Activated CD8-positive, alpha-beta memory T cell treated with anti-CD3 and anti-CD28 coated beads for 4 hours (primary cell): ENCODE measurements at places on chromosomes 16 and 17.

DNA sequence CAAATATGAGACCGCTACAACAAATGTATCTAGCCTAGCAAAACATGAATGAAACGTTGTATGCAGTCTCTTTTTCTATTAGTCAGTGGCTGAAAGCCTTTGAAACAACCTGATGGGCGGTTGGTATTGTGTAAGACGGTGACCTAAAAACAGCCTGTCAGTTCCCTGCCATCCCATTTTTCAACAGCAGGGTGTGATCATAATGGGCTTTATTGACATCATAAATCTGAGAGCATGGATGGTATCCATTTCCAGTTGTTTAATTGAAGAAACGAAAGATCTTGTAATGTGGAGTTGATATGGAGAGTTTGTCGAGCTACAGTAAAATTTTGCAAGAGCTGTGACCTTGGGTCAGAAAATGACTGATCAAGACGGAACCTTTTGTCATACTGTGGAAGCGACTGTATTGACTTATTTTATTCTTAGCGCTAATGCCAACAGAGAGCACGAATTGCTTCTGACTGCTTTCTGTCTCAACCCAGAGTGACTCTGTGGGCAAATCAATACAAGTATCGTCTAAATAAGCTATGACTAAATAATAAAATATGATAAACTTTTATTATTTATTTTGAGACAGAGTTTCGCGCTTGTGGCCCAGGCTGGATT, 12.3 kb upstream of the MEIOB start:
- DNase-seq = no peak

GRCh38 chr17:55161935-55162555, 102.7 kb upstream of the HLF start:
- no peak for DNase-seq

DNA sequence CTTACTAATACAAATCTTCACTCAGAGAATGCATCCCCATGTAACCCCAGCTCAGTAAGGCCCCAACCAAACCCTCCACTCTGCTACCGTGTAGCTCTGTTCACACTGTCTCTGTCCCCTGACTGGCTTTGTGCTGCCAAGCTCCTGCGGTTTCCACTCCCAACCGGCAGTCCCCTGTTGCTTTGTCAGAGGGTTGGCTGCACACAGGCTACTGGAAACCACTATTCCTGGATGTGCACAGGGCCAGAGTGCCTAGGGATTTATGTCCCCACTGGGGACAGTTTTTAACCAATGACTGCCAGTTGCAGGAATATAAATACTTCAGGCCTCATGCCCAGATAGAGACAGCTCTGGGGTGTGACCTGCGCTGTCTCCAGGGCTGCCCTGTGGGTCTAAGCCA, 157.1 kb upstream of the C16orf82 start:
- DNase-seq = no peak

DNA sequence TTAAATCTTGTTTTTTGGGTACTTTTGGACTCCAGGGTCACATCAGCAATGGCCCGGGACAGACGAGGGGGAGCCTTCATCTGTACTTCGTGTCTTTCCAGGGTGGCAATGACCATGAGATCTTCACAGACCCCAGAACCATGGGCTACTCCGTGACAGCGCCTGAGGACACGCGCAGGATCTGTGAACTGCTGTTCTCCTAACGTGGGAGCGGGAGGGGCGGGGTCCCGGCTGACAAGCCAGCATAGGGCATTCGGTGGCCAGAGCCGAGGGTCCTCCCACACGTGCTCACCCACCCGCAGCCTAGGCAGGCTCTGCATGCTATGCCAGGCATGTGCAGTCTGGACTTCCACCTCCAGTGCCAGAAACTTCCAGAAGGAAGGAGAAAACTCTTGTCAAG, 21.2 kb downstream of the CARHSP1 start:
- DNase-seq = no peak

- DNase-seq = no peak
Observed at GRCh38 chr17:77558846-77559626, 399.5 kb upstream of the TNRC6C start.

DNA sequence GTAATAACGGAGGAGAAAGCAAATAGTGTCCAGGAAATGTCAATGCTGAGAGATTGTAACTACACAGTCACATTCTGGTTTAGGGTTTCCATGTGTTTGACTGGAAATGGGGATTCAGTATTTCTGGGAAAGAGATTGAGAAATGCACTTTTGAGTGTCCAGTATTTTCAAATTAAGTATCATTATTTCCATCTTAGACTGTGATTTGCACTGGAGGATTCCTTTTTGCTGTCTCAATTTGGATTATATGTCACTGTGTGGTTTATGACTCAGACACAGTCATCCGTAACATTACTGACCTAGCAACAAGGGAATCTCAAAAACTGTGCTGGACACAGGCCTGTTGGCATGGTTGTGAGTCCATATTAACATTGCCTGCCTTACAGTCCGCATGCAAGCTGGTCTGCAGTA, 681.4 kb downstream of the CDH11 start:
- DNase-seq = no peak

GRCh38 chr17:1492249-1493206, at the start of gene MYO1C:
MYO1C (minus strand) TSS chr17:1492686; CDS start chr17:1492487, 199 bp downstream.
- no peak for DNase-seq

DNA sequence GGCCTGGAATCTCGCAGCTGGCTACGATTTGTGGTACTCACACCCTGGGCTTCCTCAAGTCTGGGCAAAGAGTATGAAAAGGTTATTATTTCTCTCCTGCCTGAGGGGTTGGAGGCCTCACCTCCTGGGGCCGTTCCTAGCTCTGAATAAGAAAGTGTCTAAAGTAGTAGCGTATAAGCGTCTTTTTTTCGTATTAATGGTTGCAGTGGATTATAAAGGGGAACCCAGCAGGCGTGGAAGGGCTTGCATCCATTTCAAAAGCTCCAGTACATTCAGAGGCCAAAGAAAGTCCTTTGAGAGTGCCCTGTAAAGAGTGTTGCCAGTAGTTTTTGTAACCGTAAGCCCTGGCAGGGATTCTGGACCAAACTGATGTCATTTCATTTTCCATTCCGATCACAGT, 72.2 kb upstream of the MPHOSPH6 start:
- no peak for DNase-seq

DNA sequence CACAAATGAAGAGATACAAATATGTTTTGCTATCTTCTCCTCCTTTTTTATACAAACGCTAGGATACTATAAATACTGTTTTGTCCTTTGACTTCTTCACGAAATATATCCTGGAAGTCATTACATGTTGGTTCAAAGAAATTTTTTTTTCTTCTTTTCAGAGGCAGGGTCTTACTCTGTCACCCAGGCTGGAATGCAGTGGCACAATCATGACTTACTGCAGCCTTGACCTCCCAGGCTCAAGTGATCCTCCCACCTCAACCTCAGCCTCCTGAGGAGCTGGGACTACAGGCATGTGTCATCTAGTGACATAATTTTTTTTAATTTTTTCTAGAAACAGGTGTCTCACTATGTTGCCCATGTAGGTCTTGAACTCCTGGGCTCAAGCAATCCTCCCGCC, 16.1 kb downstream of the CMC2 start:
- DNase-seq = no peak

GRCh38 chr17:27975146-27976011, 67.1 kb upstream of the NLK start:
- DNase-seq = no peak

- peak; percentile 65 for DNase-seq
Observed at GRCh38 chr17:82863941-82864712, 24.3 kb upstream of the ZNF750 start.

GRCh38 chr16:56779906-56780305, 50.0 kb downstream of the NUP93 start:
- DNase-seq = no peak

- no peak for DNase-seq
Observed at GRCh38 chr16:81378049-81378448, 63.3 kb downstream of the GAN start.

GRCh38 chr17:36921095-36921851, 16.0 kb upstream of the LHX1 start:
- no peak for DNase-seq

DNA sequence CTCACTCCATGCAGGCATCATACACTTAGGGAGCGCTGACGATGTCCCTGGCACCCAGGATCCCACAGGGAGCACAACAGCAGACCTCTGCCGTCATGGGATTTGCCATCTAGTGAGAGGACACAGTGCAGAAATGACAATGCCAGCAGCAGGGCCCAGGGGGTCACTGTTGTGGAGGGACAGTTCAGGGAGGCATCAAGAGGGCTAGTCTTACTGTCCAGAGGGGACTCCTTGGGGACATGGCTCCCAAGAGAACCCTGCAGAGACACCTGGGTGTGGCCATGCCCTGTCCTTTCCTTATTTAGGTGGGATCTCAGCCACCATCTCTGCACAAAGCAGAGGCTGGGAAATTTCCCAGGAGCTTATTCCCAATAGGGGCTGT, 73.7 kb downstream of the CRISPLD2 start:
- DNase-seq = no peak

DNA sequence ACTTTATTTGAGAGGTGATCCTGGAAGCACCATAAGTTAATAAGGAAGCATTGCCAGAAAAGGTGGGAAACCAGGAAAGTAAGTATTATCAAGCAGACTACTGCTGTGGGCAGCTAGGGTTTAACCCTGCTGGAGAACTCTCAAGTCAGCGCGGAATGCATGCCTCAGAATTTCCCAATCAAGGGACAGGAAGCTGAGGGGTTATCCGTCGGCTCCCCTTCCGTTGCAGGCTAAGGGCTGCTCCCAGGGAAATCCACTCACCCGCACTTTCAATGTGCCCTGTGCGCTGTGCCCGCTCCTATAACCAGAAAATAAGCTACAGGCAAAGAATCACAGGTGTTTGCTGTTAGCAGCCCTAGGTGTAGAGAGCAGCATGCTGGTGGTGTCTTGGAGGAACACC, 138.5 kb upstream of the CACNG3 start:
- no peak for DNase-seq

DNA sequence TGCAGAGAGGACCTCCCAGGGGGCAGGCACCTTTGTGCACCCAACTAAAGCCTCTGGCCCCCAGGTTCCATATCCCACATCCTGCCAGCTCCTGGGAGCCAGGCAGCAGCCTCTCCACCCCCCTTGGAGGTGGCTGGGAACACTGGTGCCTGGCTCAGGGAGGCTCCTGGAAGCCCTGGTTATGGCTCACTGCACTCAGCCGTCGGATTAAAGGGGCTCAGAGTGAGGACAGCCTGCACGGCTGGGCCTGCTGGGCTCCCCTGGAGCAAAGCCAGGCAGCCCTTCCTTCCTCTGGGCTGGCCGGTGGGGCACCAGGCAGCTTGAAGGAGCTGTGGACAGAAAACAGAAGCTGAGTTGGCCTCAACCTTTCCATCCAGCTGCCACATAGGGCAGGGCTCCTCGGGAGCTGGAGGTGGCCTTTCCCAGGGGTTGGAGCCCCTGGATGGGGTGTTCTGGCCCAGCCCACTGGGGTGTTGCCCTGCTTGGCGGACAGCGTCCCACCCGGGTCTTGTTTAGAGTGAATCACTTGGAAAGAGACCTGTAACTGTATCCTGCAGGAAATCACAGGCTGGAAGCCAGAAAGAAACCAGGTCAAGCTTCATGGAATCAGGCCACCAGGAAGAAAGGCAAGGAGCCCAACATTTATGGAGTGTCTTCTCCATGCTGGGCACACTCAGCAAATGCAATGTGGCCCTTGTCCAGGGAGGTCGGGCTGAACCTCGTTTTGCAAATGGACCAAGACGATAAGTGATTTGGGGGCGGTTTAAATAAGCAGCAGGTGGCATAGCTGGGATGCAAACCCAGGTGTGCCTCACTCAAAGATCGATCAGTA, 253.3 kb downstream of the SOX9 start:
- no peak for DNase-seq

- no peak for DNase-seq
Observed at GRCh38 chr17:59746849-59747445, 39.5 kb downstream of the VMP1 start.

DNA sequence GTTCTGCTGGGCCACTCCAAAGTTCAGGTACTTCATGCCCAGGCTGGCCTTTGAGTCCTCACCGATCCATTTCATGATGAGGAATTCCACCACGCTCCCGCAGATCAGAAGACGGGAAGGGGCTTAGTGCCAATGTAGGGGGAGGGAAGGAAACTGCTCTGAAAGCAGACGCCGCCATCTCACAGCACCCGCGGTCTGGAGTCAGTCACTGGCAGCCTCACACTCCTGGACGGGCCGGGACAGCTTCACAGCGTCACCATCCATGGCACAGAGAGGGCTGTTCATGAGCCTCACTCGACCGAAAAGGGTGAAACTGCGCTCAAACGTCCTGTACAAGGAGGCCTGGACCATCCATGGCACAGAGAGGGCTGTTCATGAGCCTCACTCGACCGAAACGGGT, 62.0 kb downstream of the RPH3AL start:
- no peak for DNase-seq

DNA sequence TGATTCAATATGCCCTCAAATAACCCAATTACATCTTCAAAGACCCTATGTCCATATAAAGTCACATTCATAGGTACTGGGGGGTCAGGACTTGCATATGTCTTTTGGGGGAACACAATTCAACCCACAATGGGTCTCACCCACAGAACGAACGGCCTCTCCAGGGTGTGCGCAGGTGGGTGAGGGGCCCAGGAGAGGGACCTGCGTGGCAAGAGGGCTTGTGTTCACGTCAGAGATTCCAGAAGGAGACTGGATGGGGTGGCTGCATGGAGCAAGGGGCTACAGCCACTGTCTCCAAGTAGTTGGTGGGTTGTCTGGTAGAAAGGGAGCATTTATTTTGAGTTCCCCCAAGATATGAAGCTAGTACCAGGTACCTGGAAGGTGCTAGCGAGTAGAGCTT, 212.2 kb downstream of the SEC14L1 start:
- DNase-seq = no peak

GRCh38 chr16:83581994-83582747, 225.6 kb upstream of the HSBP1 start:
- no peak for DNase-seq

GRCh38 chr17:32275060-32276042, 9.7 kb downstream of the RHBDL3 start:
- no peak for DNase-seq

DNA sequence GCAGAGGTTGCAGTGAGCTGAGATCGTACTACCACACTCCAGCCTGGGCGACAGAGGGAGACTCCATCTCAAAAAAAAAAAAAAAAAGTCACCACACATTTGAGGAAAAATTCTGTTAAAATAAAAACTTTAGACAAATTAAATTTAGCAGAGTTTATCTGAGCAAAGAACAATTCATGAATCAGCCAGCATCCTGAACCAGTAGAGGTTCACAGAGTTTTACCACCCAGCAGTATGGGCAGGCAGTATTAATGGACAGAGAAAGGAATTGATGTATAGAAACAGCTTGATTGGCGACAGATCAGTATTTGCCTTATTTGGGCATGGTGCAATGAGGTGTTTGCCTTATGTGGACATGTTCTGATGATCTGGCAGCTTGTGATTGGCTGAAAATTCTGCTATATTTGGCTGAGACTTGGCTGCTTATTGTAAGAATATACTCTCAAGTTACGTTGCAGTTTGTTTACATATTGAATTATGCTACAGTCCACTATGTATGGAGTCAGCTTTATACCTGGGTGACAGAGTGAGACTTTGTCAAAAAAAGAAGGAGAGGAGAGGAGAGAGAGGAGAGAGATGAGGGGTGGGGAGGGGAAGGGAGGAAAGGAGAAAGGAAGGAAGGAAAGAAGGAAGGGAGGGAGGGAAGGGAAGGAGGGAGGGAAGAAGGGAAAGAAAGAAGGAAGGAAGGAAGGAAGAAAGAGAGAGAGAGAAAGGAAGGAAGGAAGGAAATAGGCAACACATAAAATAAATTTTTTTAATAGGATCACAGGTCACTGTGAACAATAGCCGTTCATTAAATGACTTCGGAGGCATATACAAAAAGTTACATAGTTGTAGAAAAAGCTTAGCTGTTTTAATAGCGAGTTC, 14.6 kb downstream of the ABCC3 start:
- DNase-seq = no peak

- DNase-seq = peak; percentile 81
Observed at GRCh38 chr16:87895641-87896141, 26.4 kb upstream of the SLC7A5 start.
